Stimulated activated naive CD8-positive, alpha-beta T cell treated with anti-CD3 and anti-CD28 coated beads, Interleukin-15, amount 100 ng/mL, for 72 hours (primary cell): ENCODE measurements at places on chromosomes 5 and 9.

GRCh38 chr5:118405650-118406061, 582.7 kb downstream of the DTWD2 start:
- DNase-seq: no peak

DNA sequence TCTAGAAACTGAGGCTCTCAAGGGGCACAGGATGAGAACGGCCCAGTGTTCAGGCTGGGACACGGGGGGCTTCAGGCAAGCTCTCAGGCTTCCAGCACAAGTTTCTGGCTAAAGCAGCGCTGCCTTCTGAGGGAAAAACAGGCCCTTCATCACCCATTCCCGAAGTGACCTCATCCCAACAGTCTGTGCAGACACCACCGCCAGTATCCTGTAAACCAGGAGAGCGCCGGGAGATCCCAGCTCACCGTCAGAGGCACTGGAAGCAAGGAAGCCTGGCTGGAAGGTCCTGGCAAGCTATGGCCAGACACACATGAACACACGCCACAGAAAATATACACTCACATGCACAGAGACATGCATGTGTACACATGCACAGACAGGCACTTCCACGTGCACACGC, 8.8 kb downstream of the SLC12A7 start:
- DNase-seq: no peak

GRCh38 chr9:35682520-35683315, 7.0 kb downstream of the TPM2 start:
- DNase-seq: no peak

GRCh38 chr5:76074487-76075065, 8.6 kb upstream of the SV2C start:
- peak; percentile 36 for DNase-seq

DNA sequence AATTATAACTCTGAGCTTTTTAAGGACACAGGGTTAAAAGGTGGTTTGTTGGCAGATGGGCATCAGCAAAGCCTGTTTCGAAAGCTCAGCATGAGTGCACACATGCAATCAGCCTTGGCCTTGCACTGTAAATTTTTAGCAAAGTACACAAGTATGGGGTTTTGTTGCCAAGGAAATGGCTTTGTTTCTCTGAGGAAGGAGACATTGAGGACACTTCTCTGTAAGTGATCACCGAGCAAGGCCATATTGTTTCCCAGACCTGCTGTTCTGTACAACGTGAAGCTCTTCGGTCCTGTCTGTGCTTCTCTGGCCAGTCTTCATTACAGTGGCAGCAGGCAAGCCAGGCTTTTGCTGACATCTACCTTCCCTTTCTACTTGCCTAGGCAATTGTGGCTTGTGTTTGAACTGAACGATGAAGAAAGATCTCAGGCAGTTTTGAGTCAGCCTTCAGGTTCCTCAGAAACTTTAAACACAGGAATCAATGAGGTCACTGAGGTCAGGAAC, 27.9 kb upstream of the GLRX start:
- DNase-seq: no peak
